ENCODE measurements at places on chromosomes 5 and 9. TPM values are rescaled to one million over a fixed set of nuclear protein-coding genes. Genes with fewer than 3 reads are reported as not detected.

Gene PTBP3
- total RNA-seq = 133 TPM

Gene RC3H2
- 45.0 TPM for total RNA-seq

Gene NPR3
- not detected for total RNA-seq

Gene NIPAL4
- total RNA-seq = 0.30 TPM

Gene S1PR3
- 0.08 TPM for total RNA-seq

Gene PTPA
- 75.6 TPM for total RNA-seq

Gene SARDH
- 4.3 TPM for total RNA-seq

Gene ARHGEF37
- total RNA-seq = 0.28 TPM

Gene TAF11L5
- not detected for total RNA-seq

Gene DMRT3
- not detected for total RNA-seq

Gene LHX3
- total RNA-seq = not detected

Gene FGD3
- 155 TPM for total RNA-seq

Gene CMYA5
- 0.19 TPM for total RNA-seq

Gene IER5L
- total RNA-seq = 2.2 TPM

Gene EQTN
- not detected for total RNA-seq

Gene LEAP2
- total RNA-seq = 2.9 TPM

Gene LMNB1
- total RNA-seq = 233 TPM

Gene ANKRD34B
- total RNA-seq = not detected

Gene SPINK6
- total RNA-seq = not detected

Gene GLIPR2
- 31.9 TPM for total RNA-seq

Gene ANGPTL2
- not detected for total RNA-seq

Gene PTPN3
- total RNA-seq = not detected

Gene TGFBI
- 0.36 TPM for total RNA-seq

Gene PCDHGA2
- total RNA-seq = not detected

All from activated naive CD4-positive, alpha-beta T cell treated with anti-CD3 and anti-CD28 coated beads, Interleukin-2, amount 10 ng/mL, durations not matched to agents 5 hours and 36 hours (primary cell).